ENCODE measurements at places on chromosomes 1 and 21.

DNA sequence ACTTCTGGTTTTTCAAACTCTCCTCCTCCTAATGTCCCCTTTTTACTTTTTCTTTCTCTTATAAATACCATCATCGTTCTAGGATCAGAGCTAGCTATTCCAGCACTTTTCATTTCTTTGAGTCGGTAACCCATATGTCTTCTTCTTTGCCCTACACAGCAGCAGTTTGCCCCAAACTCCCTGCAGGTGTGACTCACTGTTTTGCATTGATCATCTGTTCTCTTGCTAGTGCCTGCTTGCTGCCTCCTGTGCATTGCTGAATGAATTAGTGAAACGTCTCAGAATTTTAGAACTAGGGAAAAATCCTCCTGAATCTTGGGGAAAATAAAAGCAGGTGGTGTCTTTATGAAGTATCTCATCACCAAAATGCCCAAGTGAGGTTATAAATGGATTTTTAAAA lies 21.7 kb downstream of the KCNK2 start:
- DNase-seq, result peak; percentile 45

DNA sequence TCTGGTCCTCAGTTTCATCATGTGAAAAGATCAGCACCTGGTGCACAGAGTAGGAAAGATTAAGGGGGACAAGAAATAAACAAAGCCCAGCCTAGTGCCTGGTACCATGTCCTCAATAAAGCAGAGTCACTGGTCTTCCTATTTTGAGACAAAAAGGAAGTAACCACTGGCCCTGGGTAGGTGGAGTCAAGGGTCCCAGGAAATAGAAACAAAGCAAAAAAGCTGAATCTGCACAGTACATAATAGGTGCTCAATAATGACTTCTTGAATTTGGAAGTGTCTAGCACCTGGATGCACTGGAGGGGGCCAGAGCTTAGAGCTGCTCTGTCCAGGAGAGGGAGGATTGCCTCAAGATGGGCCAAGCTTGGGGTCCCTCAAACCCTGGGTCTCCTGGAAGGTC lies 1.9 kb upstream of the EPHB2 start:
- no peak for DNase-seq

GRCh38 chr1:245823408-245824147 lies 668.8 kb downstream of the KIF26B start:
- no peak for DNase-seq

GRCh38 chr1:6234502-6235295 lies 1.1 kb downstream of the ICMT start:
- no peak for DNase-seq

DNA sequence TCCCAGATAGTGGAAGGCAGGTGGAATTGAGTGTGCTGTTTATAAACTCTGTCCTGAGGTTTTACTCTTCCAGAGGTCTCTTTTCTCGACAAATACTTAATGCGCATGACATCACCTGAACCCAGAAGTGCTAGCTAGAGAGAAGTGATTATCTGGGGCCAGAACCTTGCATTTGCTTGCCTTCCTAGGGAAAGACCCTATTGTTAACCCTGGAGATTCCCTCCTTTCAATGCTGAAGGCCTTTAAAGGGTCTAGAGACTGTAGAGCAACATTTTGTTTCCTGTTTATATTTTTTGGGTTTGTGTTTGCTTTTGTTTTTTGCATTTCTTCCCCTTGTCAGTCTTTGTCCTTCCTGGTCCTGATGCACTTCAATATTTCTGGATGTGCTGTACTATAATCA lies 36.2 kb downstream of the ATP2B4 start:
- DNase-seq, result no peak

DNA sequence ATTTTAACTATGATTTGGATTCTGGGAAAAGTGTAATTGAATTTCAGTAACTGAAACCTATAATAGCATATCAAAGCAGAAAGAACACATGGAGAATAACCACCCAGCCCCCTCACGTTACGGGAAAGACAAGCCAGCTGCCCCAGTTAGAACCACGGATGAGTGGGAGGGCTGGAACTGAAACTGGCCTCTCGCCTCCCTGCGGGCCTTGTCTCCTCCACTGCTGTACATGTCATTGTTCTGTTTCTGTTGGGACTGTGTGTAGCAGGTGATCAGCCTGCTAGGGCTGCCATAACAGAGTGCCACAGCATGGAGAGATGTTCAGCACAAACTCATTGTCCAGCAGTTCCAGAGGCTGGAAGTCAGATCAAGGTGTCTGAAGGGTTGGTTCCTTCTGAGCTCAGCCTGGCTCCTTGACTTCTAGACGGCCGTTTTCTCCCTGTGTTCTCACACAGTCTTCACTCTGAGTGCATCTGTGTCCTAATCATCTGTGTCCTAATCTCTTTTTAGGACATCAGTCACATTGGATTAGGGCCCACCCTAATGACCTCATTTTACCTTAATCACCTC lies 52.4 kb downstream of the MAP3K21 start:
- no peak for DNase-seq

All from fibroblast of upper back skin (primary cell).